ENCODE measurements at places on chromosomes 11 and 22.

- no peak for DNase-seq
These were observed 8.7 kb upstream of the CLPB start for GRCh38 chr11:72443016-72443415.

GRCh38 chr22:25025491-25026400, 73.2 kb downstream of the KIAA1671 start:
- DNase-seq: no peak

DNA sequence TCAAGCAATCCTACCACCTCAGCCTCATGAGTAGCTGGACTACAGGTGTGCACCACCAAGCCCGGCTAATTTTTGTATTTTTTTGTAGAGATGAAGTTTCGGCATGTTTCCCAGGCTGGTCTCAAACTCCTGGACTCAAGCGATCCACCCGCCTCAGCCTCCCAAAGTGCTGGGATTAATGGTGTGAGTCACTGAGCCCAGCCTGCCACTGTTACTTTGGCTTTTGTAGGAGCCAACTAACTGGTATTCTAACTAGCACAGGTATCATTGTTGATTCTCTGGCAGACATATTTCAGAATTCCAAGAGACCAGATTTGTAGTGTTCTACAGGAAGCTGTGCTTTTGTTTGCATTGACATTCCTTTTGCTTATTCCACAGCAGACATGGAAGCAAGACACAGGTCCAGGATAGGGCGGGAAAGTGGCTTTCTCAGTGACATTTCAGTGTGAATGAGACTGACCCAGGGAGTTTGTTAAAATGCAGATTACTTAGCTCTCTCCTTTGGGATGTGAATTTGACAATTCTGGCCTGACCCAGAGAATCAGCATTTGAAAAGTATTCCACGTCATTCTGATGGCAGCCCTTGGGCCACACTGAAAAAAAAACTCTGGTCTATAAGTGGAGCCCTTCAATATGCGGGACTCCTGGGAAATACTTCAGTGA, 52.2 kb upstream of the PAX6 start:
- no peak for DNase-seq

DNA sequence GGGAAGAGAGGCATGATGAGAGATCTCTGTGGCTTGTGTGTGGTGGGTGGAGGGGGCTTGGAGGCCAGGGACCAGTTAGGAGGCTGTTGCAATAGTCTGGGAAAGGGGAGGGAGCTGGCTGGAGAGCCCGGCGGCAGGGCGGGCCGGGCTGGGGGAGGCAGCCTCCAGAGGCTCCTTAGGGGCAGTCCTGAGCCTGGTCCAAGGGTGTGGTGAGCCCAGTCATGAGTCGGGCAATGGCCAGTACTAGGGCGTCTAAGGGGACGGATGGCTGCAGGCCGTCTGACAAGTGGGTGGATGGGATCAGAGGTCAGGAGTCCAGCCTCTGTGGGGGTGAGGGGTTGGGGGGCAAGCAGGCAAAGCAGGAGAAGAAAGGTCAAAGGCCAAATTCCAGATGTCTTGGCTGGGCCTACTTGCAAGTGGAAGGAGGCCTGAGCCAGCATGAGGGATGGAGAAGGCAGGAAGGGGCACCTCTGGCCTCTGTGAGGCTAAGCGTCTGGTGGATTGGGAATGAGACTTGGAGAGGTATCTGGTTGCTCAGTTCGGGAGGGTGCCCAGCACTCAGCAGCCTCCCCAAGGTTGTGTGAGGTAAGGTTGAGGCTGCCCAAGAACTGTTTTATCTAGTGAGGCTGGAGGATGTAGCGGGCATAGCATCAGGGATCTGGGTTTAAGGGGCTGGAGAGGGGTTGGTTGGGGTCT, 6.0 kb upstream of the CD248 start:
- DNase-seq: no peak

DNA sequence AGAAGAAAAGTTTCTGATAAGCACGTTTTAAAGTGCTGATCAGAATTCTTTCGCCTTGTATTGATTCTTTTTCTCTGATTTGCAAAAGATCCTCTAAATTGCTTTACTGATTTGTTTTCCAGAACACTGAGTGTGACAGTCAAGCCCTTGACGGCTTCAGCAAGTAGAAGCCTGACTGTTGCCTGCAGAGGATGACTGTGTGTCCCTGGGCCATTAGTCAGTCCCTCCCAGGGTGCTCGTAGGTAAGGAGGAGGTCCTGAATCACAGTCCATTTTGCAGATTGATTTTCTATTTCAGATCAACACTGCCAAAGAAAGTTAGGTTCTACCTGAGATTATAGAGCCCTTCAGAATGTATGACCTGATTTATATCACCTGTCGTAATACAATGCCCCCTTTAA, 38.6 kb upstream of the POGLUT3 start:
- DNase-seq: no peak

- no peak for DNase-seq
These were observed 46.1 kb upstream of the BLID start for GRCh38 chr11:122162095-122162494.

GRCh38 chr11:17735818-17736578, 1.4 kb downstream of the KCNC1 start:
- DNase-seq: no peak

DNA sequence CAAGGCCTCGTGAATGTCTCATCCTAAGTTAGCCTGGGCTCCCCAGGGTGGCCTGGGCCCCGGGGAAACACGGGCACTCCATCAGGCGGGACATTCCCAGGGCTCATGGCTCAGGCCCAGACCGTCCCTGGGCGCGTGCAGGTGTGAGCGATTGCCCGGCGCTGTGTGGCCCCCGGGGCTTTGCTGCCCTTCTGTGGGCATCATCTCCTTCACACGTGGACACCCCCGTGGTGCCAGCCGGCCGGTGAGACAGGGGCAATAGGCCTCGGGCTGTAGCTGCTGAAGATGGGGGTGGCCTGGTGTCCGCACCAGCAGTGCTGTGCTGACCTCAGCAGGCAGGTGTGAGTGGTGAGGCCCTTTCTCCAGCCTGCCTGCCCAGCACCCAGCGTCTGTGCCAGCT, 4.6 kb upstream of the SELENOO start:
- no peak for DNase-seq

- DNase-seq: no peak
These were observed 1032.8 kb upstream of the RAG2 start for GRCh38 chr11:37630866-37631265.
